ENCODE measurements at places on chromosomes 5 and 9.

GRCh38 chr5:132411304-132412013 lies 41.9 kb downstream of the SLC22A5 start:
- peak; percentile 30 for DNase-seq

GRCh38 chr5:13003457-13003856 lies 941.0 kb downstream of the DNAH5 start:
- DNase-seq = no peak

- no peak for DNase-seq
Measured at GRCh38 chr5:10682801-10683525, 78.1 kb downstream of the DAP start.

DNA sequence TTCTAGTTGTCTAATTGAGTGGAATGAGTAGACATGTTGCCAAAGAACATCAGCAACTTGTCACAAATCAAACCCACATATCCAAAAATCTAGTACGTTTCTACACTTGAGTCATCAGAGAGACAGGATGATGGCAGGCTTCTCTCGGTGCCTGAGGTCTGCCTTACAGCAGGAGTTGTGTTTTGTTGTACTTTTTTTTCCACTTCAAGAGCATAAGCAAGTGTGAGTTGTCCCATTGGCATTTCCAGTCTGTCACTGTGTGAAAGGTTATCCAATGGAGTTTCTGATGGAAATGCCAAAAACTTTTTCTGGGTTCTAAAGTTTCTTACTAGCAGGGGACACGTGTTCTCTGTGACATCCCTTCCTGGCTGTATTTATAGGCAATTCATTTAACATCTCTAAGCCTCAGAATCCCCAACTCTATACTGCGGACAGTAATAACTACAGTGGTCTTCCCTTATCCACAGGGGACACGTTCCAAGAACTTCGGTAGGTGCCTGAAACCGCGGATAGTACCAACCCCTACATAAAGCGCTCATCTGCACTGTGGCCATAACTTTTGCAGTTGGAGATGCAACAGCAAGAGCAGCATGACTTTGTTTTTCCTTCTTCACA lies 246.5 kb downstream of the SYK start:
- DNase-seq = peak; percentile 32
